ENCODE measurements at places on chromosomes 3 and 15.

DNA sequence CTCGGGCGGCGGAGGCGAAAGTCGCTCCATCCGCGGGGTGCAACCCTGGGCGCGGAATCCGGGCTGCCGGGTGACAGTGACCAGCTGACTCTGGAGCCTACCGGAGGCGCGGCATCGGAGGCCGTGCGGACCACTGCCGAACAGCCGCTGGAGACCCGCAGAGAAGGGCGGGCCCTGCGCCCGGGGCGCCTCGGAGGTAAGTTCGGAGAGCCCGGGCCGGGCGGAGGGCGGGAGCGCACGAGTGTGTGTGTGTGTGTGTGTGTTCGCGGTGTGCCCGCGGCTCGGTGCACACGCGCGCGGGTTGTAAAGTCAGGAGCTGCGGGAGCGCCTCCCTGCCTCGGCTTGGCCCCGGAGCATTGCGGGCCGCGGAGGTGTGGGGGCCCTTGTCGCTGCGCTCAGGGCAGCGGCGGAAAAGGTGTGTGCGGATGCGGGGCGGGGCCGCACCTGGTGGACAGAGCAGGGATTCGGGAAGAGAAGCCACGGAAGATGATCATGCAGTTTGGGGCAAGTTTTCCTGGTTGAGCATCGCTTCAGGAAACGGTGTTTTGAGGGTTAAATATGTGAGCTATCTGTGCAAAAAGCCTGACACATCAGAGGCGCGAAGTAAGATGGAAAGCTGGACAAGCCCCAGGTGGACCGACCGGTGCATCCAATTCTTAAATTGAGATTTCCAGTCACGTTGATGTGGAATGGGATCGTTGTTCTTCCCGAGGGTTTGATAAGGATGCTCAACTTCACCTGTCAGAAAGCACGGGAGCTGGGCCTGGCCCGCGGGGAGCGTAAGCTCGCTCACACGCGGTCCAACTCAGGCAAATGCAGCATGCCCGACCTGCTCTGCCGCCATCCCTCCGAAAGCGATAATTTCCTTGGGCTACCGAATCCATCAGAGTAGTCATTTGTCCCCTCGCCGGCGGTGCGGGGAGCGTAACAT lies 474 bp downstream of the MINAR1 start:
- no peak for DNase-seq

DNA sequence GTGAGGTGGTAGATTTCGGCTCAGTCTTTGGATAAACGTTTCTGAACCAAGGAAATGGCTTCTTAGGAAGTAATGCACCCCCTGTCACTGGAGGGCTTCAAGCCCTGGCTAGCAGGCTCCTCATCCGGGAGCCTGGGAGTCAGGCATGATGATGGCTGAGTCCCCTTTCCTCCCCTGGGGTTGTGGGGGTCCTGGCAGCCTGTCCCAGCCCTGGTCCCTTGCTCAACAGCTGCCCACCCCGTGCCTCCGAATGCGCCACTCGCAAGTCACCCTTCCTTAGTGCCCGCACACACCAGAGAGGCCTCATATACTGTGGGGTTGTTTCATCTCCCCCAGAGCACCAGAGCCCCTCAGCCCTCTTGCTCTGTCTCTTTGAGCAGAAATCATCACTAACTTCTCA lies 48.2 kb downstream of the BDH1 start:
- DNase-seq: no peak

- DNase-seq: no peak
Observed at GRCh38 chr15:78691851-78692421, 50.9 kb upstream of the CHRNB4 start.

GRCh38 chr15:68572309-68572708 lies 6.5 kb upstream of the CORO2B start:
- DNase-seq: no peak

DNA sequence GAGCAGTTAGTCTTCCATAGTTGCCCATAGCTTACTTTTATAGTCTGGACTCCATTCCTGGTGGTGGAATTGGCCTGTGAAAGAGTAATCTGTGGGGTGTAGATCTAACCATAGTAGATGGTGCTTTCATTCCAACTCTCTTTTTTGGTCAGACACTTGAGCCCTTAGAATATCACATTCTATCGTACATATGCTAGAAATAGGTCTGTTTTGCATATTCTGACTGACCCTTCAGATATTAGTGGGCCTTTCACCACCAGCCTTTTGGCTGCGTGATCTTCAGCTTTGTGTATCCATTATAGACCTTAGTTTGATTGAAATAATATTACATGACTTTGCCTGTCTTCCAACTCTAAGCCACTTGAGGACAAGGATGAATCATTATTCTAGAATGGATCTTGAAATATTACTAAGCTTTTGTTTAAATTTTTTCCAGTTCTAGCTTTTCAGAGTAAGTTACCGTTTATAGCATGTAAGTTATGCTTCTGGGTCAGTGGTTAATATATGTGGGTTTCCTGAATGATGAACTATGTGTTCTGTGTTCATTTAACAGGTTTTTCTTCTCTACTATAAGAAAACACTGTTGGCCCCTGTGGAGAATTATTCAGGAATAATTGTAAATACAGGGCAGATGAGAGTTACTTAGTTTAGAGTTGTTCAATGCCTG lies 8.7 kb downstream of the RAB7A start:
- no peak for DNase-seq

- DNase-seq: no peak
Observed at GRCh38 chr3:128971421-128972100, 22.3 kb downstream of the CFAP92 start.

DNA sequence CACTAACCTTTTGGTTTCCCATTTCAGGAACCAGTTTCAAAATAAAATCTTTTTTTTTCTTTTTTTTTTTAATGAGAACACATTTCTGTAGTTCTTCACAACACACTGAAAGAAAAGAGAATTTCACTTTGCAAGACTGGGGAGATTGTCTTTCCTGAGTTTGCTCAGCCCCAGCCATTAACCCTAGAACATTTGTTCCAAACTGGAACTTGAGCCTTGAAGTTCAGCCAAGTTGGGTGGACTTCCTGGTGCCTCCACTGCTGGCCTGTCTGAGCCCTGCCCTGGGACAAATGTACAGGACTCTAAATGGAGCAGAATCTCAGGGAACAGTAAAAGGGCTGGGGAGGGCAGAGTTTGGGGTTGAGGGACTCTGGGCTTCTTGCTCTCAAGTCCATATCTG lies 196.4 kb upstream of the LPP start:
- no peak for DNase-seq

DNA sequence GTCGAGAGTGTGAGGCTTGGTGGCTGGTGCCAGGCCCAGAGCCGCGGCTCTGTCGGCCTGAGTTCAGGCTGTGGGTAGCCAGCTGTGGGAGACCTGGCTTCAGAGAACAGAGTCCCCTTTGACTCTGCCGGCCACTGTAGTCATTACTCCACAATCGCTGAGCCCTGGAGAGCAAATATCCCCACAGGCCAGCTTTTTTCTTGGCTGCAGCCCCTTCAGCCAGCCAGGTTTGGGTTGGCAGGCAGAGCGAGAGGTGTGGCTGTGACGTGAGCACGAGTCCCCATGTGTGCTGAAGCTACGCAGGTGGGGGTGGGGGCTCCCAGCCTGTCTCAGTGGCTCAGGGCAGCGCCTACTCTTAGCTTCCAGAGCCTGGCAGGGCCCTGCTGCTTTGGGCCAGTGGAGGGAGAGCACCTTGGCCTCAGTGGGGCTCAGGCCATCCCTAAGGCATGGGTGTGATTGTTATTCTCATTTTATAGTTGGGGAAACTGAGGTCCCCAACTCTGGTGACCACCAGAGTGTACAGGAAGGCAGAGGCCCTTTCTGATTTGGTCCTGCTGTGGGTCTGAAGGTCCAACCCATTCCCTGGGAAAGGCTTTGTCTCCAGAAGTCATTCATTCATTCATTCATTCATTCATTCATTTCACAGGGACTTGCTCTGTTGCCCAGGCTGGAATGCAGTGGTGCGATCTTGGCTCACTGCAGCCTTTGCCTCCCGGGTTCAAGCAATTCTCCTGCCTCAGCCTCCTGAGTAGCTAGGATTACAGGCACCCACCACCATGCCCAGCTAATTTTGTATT lies 45.7 kb upstream of the LCTL start:
- no peak for DNase-seq

DNA sequence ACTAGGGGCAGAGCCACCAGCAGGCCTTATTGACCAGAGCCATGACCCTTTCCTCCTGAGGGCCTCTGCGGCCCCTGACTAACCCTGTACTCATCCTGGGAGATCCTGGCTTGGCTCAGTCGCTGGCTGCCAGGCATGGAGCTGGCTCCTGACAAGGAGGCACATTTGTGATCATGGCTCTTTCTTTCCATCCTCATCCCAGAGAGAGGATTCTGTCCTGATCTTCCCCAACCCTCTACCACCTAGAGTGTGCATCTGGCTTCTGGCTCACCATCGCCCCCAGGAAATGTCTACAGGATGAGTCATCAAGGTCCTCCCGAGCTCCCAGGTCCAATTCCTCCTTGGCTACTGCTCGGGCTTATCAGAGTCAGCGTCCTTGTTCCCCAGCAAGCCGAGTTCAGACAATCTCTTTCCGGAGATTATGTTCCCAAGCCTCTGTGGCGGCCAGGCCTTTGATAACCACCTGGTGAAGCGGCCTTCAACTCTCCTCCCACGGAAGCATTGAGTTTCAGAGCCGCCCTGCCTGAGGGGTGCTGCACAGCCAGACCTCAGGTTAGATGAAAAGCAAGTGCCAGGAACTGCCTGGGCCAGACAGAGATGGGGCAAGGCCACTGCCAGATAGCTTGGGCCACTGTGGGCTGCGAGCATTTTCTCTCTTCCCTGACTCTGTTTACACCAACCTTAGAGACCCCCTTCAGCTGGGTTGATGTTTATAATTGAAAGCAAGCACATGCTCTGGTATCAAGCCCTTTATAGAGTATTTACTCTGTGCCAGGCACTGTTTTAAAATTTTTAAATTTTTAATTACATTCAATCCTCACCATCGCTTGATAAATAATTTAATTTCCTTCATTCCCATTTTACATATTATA lies 44.3 kb upstream of the MRPS22 start:
- DNase-seq: no peak

DNA sequence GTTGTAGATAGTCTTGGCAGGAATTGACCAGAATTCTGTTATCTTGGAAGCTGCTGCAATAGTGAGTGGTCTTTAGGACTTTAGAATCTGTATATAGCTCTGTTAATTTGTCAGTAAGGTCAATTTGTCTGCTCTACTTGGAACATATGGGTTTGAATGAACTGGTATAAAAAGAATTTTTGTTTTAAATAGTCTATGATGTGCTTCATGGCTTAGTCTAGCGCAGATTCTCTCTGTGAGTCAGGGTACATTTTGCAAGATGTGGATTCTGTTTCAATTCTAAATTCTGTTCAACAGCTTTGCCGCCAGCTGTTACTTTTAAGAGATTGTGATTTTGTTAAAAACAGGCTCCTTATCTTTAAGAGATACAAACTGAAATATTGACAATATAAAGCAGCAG lies 135.9 kb upstream of the AGBL1 start:
- no peak for DNase-seq

DNA sequence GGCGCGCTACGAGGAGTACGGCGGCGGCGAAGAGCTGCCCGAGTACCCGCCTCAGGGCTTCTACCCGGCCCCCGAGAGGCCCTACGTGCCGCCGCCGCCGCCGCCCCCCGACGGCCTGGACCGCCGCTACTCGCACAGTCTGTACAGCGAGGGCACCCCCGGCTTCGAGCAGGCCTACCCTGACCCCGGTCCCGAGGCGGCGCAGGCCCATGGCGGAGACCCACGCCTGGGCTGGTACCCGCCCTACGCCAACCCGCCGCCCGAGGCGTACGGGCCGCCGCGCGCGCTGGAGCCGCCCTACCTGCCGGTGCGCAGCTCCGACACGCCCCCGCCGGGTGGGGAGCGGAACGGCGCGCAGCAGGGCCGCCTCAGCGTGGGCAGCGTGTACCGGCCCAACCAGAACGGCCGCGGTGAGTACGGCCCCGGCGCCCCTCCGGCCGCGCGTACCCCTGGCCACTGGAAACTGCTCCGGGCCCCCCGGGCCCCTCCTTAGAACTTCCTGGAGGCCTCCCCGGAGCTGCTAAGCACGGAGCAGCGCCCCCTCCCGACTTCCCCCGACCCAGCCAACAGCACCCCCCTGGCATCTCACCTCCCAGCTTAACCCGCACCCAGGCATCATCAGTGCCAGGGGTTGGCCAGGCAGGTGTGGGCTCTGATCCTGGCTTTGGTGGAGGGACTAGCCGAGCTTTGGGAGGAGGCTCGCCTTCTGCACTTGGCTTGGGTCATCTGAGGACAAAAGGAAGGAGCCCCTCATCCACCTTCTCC lies 1.4 kb downstream of the LOXL1 start:
- no peak for DNase-seq

- no peak for DNase-seq
Observed at GRCh38 chr15:83889995-83890394, 236.1 kb downstream of the ADAMTSL3 start.

DNA sequence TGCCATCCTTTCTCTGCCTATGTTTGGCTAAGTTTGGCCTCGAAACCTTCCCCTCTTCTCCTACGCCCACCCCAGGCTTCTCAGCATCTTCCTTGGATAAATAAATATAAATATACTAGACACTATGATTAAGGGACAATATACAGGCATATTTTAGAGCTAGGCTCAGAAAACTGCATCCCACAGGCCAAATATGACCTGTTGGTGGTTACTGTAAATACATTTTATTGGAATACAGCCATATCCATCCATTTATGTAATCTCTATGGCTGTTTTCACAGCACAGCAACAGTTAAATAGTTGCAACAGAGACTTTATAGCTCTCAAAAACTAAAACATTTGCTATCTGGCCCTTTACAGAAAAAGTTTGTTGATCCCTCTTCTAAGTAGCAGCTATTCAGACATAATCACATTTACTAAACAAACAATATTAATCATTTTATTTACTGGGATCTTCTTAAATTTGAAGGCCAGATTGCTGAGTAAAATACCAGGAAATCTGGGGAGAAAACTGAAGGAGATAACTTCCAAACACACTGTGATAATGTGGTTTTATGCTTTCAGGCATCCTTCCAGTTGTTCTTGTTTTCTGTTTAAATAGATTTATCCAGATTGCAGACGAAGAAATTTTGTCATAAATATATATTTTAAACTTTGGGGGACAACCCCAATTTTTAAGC lies 269.7 kb upstream of the THRB start:
- DNase-seq: no peak

- no peak for DNase-seq
Observed at GRCh38 chr3:119810018-119810435, 28.1 kb downstream of the NR1I2 start.

DNA sequence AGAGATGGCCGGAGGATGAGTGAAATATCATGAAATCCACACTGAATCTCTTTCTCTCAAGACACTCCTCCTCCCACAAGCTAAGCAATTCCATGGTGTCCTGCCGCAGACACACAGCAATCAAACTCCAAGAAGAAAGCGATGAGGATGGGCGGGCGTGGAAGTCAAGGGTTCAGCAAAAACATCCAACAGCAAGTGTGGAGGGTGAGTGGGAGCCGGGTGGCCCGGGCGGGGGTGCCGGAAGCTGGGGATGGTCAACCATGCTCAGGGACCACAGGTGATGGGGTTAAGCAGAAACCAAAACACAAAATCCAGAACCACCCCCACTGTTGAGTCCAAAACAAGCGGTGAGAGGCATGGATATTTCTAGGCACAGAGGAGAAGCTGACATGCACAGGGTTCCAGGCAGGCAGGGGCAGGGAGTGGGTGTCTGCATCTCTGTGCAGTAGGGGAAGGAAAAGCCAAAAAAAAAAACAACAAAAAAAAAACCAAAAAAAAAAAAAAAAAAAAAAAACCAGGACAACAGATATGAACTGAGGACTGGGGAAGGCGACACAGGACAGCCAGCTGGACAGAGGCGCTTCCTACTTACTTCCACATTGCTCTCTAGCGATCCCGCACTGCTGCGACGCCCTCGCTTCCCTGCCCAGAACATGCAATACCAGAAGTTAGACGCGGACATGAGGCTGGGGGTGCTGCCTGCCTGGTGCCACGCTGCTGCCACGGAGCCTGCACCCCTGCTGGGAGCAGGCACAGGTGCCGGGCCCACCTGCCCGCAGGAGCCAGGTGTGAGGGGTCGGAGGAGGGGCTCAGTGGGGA lies 61.0 kb upstream of the RPL32 start:
- no peak for DNase-seq

- DNase-seq: no peak
Observed at GRCh38 chr15:77563623-77564156, 69.0 kb downstream of the LINGO1 start.
